Right ventricle myocardium inferior (tissue), 1 donor: ENCODE measurements at places on chromosomes 1 and 21. TPM values are rescaled to one million over a fixed set of nuclear protein-coding genes. Genes with fewer than 3 reads are reported as not detected.

Gene RNF186
- not detected for total RNA-seq

Gene ADAM30
- total RNA-seq: not detected

Gene KCNT2
- total RNA-seq: 0.81 TPM

Gene PDE9A
- total RNA-seq: 3.4 TPM

Gene RPTN
- total RNA-seq: not detected

Gene FALEC
- not detected for total RNA-seq

Gene FCRLB
- total RNA-seq: 0.35 TPM

Gene FCRL1
- total RNA-seq: not detected

Gene UMODL1
- not detected for total RNA-seq

Gene FTCD
- total RNA-seq: 1.2 TPM
